Central memory CD8-positive, alpha-beta T cell (primary cell): ENCODE measurements at places on chromosomes 5 and 9.
A peak's percentile ranks its signal among the peaks of the same experiment; 100 is the strongest.

DNA sequence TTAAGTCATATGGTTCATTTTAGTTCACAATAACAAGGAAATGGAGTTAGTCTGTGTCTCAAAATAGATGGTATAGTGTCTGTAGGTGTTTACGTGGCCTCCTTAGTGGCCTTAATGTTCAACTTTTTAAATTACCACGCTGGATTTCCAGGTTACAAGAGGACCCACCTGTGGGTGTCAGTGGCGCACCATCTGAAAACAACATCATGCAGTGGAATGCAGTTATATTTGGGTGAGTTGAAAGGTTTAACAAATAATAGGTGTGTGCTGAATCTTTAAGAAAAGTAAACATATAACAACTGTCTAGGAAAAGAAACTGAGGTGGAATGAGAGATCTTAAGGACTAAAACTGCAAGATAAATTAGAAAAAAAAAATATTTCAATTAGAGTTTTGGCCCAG lies 2.9 kb downstream of the UBE2B start:
- H3K4me3 ChIP-seq, result peak overlapping the region; percentile 92
- H3K27ac ChIP-seq, result no peak overlapping the region
- H3K27me3 ChIP-seq, result no peaks in the 10 kb centered on the region
- H3K4me1 ChIP-seq, result peaks cover 47% of the 10 kb centered on the region
- H3K36me3 ChIP-seq, result peaks cover 48% of the 10 kb centered on the region

GRCh38 chr5:92207151-92207550 lies 824.0 kb upstream of the ARRDC3 start:
- H3K36me3 ChIP-seq, result no peaks in the 10 kb centered on the region
- H3K27ac ChIP-seq, result no peak overlapping the region
- no peaks in the 10 kb centered on the region for H3K27me3 ChIP-seq
- no peak overlapping the region for H3K4me3 ChIP-seq

GRCh38 chr9:35743452-35743851 lies 5.6 kb downstream of the GBA2 start:
- no peak for DNase-seq
- no peaks in the 10 kb centered on the region for H3K27me3 ChIP-seq
- no peak overlapping the region for H3K4me3 ChIP-seq
- H3K4me1 ChIP-seq, result peaks cover 52% of the 10 kb centered on the region

DNA sequence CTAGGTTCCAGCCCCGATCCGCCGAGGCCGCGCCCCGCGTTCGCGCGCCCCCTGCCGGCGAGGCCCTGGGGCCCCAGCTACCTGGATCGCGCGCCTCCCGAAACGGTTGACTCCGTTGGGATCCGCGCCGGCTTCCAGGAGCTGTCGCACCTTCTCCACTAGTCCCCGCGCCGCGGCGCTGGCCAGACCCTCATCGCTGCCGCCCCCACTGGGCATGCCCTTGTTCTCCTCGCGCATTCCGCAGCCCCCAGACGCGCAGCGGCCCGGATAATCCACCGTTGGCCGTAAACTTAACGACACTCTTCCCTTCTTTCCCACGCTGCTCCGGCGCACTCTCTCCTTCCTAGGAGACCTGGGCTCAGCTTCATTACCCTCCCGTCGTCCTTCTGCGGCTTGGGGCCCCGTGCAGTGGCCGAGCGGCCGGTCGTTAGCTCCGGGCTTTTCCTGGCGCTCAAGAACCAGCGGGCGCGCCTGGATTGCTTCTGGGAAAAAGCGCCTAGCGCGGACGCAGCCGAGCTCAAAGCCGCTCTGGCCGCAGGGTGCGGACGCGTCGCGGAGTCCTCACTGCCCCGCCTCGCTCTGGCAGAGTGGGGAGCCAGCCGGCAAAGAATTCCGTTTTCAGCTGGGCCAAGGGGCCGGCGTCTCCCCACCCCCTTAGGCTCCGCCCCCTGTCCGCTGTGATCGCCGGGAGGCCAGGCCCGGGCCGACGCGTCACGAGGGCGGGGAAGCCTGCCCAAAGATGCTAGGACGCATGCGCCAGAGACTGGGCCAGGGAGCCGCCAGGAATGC lies at the start of gene CDKN2B:
Gene CDKN2B (minus strand): TSS at position 589 of the 789 bp plus-strand sequence. CDS start 352 bp downstream, at position 237.
- H3K27me3 ChIP-seq, result peaks cover 57% of the 10 kb centered on the region
- peaks cover 21% of the 10 kb centered on the region for H3K4me1 ChIP-seq
- peaks cover 12% of the 10 kb centered on the region for H3K36me3 ChIP-seq
- H3K4me3 ChIP-seq, result peak within 1 kb of the TSS; percentile 89

DNA sequence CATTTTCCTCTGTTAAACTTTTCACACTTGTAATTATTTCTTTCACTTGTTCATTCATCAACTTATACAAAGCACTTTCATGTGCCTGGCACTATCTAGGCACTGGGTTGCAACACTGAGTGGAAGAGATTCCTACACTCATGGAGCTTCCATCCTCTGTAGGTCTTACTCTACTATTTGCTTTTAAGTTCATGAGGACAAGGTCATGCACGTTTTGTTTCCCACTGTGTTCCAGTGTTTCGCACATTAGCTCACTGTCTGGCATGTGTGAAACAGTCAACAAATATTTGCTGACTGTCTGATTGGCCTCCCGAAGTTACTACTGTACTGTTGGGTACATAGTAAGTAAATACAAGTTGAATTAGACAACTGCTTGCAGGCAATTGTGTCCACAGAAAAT lies 87.9 kb upstream of the IFNK start:
- no peaks in the 10 kb centered on the region for H3K27me3 ChIP-seq
- H3K27ac ChIP-seq, result no peak overlapping the region
- H3K4me1 ChIP-seq, result no peaks in the 10 kb centered on the region
- H3K4me3 ChIP-seq, result no peak overlapping the region

DNA sequence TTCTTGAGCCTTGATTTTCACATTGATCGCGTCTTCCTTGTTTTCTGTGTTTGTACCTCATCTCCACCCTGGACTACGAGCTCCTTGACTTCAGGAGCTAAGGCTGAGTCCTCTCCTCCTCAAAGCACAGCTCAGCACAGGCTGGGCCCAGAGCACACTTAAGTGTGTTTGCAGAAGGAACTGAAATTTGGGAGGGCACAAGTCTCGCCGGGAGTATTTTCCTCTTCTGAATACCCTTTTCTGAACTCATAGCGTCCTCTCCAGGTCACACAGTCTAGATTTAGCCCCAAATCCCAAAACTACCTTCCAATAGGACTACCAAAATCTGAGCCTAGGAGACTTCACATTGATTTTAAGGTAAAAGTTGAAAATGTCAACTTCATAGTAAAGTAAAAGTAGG lies 41.6 kb downstream of the TSTD2 start:
- no peak overlapping the region for H3K27ac ChIP-seq
- H3K4me3 ChIP-seq, result no peak overlapping the region
- no peaks in the 10 kb centered on the region for H3K36me3 ChIP-seq
- DNase-seq, result no peak

DNA sequence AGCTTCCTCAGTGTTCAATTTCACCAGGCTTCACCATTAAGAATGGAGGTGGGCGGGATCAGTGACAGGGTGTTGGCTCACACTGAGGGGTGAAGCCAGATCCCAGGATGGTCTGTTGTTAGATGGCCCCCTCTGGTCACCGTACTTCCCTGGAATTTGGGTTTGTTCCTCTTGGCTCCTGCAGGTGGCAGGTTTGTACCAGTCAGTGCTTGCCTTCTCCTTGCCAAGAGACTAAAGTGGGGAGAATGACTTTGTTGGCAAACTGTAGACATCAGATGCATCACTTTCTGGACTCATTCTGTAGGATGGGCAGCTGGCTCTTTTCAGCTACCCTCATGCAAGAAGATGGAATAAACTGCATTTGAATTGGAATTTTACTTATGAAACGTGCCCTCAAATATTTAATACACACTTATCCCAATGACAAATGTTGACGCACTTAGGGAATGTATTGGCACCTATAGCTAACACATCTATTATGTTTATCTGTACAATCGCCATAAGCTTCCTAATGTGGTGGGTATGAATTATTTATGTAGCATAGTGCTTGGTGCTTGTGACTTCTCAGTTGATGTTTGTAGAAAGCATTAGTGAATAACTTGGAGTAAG lies 31.4 kb upstream of the ANKRD55 start:
- no peaks in the 10 kb centered on the region for H3K36me3 ChIP-seq
- no peak overlapping the region for H3K27ac ChIP-seq
- H3K4me1 ChIP-seq, result no peaks in the 10 kb centered on the region
- no peak for DNase-seq
- peaks cover 21% of the 10 kb centered on the region for H3K27me3 ChIP-seq
- no peak overlapping the region for H3K4me3 ChIP-seq

DNA sequence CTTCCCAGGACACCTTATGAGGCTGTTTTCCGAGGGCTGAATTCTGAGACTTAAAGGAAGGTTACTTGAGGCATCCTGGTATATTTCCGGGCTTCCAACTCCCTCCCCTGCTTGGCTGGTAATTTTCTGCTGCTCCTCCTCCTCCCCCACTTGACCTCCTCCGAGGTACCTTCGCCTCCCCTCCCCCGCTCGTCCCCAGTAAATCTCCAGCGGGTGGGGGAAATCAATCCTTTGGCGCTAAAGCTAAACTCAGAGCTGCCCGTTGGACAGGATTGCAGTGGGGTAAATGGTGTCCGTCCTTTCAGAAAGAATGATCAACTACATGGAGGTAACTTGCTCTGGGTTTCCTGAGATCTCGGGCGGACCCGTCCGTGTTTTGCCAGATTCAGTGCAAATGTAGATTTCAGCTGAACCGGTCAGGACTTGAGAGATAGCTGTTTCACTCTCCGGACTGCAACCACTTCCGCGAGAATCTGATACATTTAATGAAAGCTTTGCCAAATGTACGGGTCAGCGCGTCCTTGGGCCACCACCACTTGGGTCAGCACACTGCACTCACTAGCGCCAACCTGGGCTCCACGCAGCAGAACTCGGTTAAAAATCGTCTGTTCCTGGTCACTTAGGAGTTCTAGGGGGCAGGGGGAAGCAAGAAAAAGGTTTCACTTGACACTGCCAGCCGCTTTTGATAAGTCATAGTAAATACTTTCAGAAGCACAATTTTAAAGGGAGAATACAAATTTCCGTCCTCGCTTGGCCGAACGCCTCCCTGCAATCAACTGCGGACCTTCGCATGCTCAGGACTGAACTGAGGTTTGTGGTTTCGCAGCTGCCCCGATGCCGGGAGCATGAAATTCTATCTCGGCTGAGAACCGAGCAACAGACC lies 4.6 kb upstream of the ISL1 start:
- H3K4me3 ChIP-seq, result no peak overlapping the region
- no peaks in the 10 kb centered on the region for H3K4me1 ChIP-seq
- DNase-seq, result no peak
- H3K27me3 ChIP-seq, result peaks cover 80% of the 10 kb centered on the region
- no peak overlapping the region for H3K27ac ChIP-seq
- H3K36me3 ChIP-seq, result no peaks in the 10 kb centered on the region

DNA sequence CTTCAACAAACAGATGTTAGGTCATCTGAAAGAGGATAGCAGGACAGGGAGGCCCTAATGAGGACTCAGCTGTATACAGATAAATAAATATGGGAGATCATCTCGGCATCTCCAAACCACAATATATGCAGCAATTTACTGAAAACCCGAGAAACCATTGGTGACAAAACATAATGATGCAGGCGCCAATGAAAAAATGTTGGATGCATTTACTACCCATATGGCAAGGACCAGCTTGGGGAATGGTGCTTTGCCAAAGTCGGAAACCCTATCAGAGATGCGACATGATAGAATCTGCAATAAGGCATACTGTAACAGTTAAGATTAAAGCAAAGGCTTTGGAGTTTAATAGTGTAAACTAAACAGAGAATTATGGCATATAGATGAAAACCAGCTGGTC lies 92.0 kb downstream of the SNCAIP start:
- H3K27me3 ChIP-seq, result no peaks in the 10 kb centered on the region
- no peak overlapping the region for H3K4me3 ChIP-seq
- no peak overlapping the region for H3K27ac ChIP-seq
- no peaks in the 10 kb centered on the region for H3K36me3 ChIP-seq
- no peaks in the 10 kb centered on the region for H3K4me1 ChIP-seq

DNA sequence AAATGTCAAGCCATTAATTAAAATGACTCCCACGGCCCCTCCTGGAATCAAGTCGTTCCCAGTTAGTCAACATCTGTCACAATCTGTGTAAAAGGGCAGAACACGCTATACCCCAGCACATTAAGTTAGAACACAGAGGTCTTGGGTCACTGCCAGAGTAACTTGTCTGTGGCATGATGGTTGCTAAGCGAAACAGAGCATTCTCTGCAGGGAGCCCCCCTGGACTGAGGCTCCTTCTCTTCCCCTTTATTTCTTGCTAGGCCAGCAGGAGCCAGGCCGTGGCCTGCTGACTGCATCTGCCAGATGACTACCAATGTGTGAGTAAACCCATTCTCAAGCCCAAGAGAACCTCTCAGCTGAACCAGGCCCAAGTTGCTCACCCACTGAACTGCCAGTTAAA lies 51.9 kb upstream of the ZBED3 start:
- DNase-seq, result no peak
- peaks cover 42% of the 10 kb centered on the region for H3K27me3 ChIP-seq
- no peaks in the 10 kb centered on the region for H3K4me1 ChIP-seq
- no peak overlapping the region for H3K4me3 ChIP-seq
- H3K36me3 ChIP-seq, result no peaks in the 10 kb centered on the region

DNA sequence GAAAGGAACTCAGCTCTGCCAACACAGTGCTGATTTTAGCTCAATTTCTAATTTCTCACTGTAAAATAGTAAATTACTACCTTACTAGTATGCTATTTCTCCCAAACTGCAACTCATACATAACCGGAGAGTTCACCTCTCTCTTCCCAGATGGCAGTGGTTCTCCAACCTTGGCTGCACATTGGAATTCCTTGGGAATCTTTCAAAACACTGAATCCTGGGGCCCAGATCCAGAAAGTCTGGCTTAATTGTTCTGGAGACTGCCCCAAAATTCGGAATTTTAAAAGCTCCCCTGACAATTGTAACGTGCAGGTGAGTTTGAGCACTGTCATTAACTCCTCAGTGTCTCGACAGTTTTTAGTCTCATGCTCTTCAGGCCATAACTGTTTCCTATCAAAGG lies 100.3 kb downstream of the SLC1A3 start:
- H3K27ac ChIP-seq, result no peak overlapping the region
- H3K4me1 ChIP-seq, result no peaks in the 10 kb centered on the region
- H3K4me3 ChIP-seq, result no peak overlapping the region
- H3K36me3 ChIP-seq, result no peaks in the 10 kb centered on the region

GRCh38 chr9:73683862-73684591 lies 532.4 kb downstream of the ANXA1 start:
- no peak overlapping the region for H3K4me3 ChIP-seq
- no peak overlapping the region for H3K27ac ChIP-seq
- H3K4me1 ChIP-seq, result no peaks in the 10 kb centered on the region
- no peaks in the 10 kb centered on the region for H3K36me3 ChIP-seq
- no peak for DNase-seq
- H3K27me3 ChIP-seq, result no peaks in the 10 kb centered on the region

- peaks cover 40% of the 10 kb centered on the region for H3K36me3 ChIP-seq
- H3K27me3 ChIP-seq, result no peaks in the 10 kb centered on the region
- H3K4me3 ChIP-seq, result no peak overlapping the region
- peaks cover 19% of the 10 kb centered on the region for H3K4me1 ChIP-seq
- no peak overlapping the region for H3K27ac ChIP-seq
Measured at GRCh38 chr9:2180704-2181103, 165.6 kb downstream of the SMARCA2 start.

- no peak overlapping the region for H3K4me3 ChIP-seq
- H3K27ac ChIP-seq, result no peak overlapping the region
- DNase-seq, result no peak
- H3K27me3 ChIP-seq, result no peaks in the 10 kb centered on the region
- H3K4me1 ChIP-seq, result no peaks in the 10 kb centered on the region
- H3K36me3 ChIP-seq, result peaks cover 5% of the 10 kb centered on the region
Measured at GRCh38 chr9:136044207-136044970, 50.7 kb downstream of the NACC2 start.

GRCh38 chr5:68332080-68332451 lies 116.5 kb downstream of the PIK3R1 start:
- no peaks in the 10 kb centered on the region for H3K36me3 ChIP-seq
- no peak overlapping the region for H3K27ac ChIP-seq
- no peak overlapping the region for H3K4me3 ChIP-seq
- H3K27me3 ChIP-seq, result peaks cover 11% of the 10 kb centered on the region

GRCh38 chr9:126330536-126330935 lies 3.9 kb downstream of the MVB12B start:
- no peaks in the 10 kb centered on the region for H3K27me3 ChIP-seq
- peak overlapping the region; percentile 90 for H3K4me3 ChIP-seq
- peaks cover 85% of the 10 kb centered on the region for H3K4me1 ChIP-seq
- DNase-seq, result no peak
